T-cell (primary cell): ENCODE measurements at places on chromosomes 5 and 9.

- DNase-seq, result no peak
Observed at GRCh38 chr9:5825223-5825622, 7.7 kb downstream of the ERMP1 start.

DNA sequence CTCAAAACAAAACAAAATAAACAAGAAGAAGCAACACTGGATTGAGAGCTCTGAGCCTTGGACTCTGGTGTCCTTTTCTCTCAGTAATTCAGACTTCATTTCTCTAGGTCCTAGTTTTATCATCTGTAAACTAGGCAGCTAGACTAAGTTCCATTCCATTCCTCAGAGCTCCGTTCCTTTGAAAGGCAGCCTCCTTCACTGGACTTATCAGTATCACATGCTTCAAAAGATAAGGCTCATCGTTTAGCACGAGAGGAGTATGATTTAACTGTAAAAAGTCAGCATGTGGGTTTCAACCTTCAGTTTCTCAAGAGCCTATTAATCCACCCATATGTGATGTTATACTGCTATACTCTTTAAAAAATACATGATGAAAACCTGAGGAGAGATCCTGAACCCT is 1.6 kb downstream of the ATP10B start:
- no peak for DNase-seq

DNA sequence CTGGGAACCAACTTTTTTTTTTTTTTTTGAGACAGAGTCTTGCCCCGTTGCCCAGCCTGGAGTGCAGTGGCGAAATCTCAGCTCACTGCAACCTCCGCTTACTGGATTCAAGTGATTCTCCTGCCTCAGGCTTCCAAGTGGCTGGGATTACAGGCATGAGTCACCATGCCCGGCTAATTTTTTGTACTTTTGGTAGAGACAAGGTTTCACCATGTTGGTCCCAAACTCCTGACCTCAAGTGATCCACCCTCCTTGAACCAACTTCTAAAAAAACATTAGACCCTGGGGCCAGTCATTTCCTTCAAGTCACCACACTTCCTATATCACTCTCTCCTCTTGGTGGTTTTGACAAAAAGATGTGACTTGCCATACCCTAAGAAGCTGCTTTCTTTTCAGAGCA is 10.9 kb upstream of the SHROOM1 start:
- no peak for DNase-seq

DNA sequence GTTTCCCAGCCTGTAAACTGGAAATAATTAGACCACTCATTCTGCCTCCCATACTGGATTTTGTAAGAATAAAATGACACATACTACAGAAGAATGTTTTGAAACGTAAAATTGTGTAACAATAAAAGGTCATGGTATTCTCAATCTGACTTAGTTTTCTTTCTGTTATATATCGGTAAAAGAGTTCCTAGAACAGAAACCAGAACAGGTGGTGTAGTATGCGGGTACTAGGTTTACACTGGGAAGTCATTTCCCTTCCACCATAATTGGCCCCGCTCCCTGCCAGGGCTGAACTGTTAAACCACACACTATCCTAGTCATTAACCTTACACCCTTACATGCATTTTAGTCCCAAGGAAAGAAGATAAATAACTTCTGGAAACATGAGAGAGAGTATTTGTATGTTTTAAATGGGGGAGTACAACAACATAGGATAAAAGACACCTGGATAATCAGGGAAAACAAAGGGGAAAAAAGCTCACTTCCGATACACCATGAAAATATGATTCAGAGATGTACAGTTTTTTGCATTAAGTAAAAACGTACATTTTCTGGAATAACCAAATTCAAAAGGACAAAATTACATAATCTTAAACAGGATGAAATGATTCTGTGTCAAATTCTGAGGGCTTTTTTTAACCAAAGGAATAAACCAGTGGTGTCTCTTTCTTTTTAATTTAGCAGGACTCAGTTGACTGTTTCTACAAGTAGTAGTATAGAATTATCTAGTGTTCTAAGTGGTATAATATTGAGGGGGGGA is 199.7 kb downstream of the GLIS3 start:
- no peak for DNase-seq

DNA sequence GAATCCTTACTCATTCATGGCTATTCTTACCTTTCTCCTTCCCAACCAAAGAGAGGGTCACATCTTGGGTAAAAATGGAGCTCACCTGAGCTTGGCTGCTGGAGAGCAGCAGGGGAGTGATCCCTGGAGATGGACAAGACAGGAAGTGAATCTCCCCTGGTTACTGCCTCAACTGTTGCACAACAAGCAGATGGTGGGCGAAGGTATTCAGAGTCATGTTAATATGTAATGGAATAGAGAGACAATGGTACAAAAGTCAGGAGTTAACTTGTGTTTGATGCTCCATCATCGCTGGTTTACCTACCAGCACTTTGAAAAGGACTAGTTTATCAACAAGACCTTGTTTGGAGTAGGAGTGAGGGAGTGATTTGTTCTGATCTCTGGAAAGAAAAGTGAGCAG is 13.0 kb upstream of the PLPP1 start:
- no peak for DNase-seq

GRCh38 chr9:115548609-115549260 is 430.8 kb upstream of the TNC start:
- DNase-seq, result no peak

DNA sequence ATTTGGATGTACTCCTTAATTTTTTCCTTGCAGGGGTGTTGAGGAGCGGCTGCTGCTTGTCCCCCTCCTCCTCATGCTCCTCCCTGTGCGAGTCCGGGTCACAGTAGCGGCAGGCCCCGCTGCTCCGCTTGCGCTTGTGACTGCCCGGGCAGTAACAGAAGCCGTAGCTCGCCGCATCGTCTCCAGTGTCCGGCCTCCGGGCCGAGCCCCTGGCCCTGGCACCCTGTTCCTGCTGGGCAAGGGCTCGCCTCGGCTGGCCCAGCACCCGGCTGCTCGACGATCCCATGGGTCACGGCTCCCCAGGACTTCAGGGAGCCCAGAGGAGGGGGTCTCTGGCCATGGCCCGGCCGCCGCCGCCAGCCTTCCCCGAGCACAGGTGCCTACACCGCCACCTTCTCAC is at the start of gene GMCL2:
Gene GMCL2, minus strand, starts transcription at position 358 of the 400 bp plus-strand sequence. Its CDS starts 72 bp downstream, at position 286.
- DNase-seq, result no peak

DNA sequence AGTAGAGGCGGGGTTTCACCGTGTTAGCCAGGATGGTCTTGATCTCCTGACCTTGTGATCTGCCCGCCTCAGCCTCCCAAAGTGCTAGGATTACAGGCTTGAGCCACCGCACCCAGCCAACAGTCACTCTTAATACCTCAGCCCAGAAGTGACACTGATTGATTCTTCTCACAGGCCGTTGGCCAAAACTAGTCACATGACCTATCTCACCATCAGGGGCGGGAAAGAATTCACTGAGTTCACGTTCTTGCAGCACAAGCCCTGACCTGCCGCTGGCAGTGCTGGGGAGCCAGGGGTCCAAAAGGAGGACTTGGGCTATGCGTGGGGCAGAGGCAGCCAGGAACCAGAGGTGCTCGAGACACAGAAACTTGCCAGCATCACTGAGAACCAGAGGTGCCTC is 55.0 kb upstream of the CPLX2 start:
- no peak for DNase-seq

DNA sequence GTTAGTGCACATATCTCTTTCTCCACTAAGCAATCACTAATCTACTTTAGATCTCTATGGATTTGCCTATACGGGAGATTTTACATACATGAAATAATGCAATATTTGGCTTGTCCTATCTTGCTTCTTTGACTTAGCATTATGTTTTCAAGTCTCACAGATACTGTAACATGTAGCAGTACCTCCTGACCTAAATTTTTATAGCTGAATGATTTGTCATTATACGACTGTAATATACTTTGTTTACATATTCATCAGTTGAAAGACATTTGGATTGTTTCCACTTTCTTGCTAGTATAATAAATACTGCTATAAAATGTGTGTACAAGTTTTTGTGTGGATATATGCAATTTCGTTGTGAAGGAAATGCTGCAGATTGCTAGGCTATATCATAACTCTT is 1520.8 kb upstream of the CDH6 start:
- DNase-seq, result no peak

- no peak for DNase-seq
Observed at GRCh38 chr9:16816011-16816410, 54.5 kb downstream of the BNC2 start.

GRCh38 chr5:122170620-122171019 is 41.3 kb downstream of the ZNF474 start:
- DNase-seq, result no peak

GRCh38 chr9:115944166-115944948 is 209.2 kb upstream of the PAPPA start:
- DNase-seq, result no peak

DNA sequence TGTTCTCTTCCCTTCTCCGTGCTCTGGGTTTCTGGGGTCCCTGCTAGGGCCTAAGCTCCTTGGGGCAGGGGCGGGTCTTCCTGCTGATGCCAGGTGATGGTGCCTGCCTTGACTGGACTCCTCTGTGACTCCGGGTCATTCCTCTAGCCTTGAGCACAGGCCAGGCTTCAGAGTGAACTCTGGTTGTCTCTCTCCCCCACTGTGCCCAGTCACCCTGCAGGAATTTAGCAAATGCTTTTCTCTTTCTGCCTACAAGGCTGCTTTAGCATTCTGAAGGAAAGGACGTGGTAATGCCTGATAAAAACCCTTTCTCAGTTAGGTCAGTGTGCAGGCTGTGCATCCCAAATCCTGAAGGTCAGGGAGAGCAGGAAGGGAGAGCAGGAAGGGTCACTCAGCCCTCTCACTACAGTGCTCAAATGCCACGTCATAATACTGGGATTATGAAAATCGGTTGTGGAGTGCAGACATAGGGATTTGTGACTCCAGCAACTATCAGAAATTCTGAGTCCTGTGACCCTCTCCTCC is 2.7 kb downstream of the CXCL14 start:
- DNase-seq, result no peak

GRCh38 chr9:114662081-114662989 is 4.7 kb upstream of the TEX53 start:
- DNase-seq, result peak; percentile 48

GRCh38 chr9:101014566-101014965 is 14.0 kb upstream of the PLPPR1 start:
- no peak for DNase-seq

GRCh38 chr5:127369796-127370195 is 79.2 kb downstream of the MEGF10 start:
- no peak for DNase-seq

DNA sequence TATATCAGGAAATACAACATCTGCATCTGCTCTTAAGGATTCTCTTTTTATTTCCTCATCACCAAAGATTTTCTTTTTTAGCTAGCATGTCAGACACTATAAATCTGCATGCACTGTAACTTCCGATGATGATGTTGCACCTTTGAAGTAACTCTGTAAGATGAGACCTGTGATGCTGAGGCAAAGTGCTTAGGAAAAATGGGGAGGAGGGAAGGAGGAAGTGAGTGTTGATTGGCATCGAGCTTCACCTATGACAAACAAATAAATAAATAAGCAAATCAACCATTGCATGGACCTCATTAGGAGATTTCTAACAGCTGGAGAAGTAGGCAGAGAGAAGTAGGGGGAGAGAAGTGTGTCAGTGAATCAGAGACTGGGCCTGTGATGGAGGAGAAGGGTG is 52.6 kb downstream of the ENC1 start:
- no peak for DNase-seq

GRCh38 chr9:89798547-89799120 is 193.8 kb downstream of the GADD45G start:
- no peak for DNase-seq

DNA sequence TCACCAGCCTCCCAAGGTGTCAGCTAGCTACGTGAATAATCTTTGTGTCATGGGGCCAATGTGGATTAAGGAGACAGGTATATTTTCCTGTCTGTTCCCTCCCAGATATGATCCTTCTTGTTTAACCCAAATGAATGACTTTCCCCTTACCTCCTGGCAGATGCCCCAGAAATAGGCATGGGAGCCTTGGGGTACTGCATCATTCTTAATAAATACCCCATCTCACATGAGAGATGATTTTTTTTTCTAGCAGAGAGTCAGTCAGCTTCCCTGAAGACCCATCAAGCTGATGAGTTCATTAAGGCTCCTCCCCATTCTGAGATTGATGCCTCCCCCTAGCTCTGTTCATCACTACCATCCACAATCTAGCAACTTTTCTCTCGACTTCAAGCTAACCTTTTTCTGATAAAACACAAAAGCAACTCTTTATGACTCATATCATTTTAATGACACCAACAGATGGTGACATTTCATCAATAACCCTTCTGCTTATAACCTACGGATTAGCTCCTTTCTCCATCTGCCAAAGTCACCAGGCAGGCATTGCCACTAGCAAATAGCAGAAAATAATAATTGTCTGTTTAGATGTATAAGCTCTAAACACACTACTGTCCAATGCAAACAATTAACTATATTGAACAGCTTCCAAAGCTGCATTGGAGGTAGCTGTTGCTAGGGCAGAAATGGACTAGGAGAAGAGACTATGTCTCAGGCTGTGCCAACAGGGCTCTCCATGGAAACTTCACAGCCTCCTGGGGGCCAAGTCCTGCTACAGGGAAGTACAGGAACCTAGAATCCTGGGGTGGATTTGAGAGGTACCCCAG is 143.7 kb downstream of the ACER2 start:
- DNase-seq, result no peak

DNA sequence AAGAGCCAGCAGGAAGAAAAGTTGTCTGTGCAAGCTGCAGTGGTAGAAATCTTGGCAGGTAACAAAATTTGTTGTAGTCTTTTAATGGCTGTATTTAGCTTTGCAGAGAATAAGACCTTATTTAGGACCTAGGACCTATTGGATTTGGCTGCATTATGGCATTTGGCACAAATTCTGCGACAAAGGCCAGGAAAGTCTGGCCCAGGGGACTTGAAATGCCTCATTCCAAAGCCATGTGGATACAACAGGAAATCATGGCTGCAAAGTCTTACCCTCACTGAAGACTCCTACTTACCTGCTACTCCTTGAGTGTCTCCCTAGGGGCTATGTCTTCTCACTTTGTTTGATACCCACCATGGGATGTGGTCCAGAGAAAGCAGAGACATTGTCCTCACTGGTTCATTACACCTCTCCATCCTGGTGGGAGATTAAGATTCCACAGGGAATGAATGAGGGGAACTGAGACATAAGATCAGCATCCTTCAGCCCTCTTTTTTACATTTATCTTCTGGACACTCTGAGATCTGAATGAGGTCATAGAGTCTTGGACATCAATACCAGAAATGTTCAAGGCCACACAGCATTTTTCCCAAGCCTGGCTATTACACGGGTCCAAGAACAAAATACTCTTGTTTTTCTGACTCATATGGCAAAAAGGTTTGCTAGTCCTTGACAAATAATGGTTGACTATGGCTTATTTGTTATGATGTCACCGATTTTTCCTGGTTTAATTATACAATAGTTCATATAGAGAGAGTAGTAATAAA is 119.4 kb downstream of the PDE8B start:
- no peak for DNase-seq

DNA sequence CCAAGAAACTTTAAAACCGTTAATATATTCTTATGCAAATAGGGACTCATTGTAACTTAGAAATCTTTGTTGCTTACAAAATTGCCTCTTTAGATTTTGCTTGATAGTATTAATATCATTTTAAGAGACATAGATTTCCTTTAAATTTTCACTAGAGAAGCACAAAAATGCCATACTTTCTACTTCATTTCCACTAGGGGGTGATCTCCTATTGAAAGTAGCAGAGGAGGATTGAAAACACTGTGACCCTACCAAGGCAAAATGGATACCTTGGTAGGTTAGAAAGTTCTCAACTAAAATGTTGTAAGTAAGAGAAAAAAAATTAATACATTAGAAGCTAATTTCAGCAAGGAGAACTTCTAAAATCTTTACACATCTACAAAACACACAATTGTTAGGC is 204.9 kb downstream of the CHSY3 start:
- DNase-seq, result no peak
